ENCODE measurements at places on chromosomes 4 and X.
A peak's percentile ranks its signal among the peaks of the same experiment; 100 is the strongest.

DNA sequence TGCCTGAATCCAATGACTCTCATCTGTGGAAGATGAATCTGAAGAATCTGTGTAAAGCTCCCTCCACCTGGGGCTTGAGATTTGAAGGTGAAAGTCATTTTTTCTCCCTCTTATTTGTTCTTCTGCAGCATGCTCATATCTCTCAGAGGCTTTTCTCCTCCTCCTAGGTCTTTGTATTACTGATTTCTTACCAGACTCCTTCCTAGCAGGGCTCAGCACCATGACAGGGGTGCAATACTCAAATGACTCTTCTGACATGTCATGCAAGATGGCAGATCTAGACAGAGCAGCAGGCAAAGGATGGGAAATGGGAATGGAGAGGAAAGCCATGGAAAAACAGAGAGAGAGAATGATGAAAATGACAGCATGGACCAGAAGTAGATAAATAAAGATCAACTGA, 118.3 kb downstream of the TMA16 start:
- no peaks in the 10 kb centered on the region for H3K4me1 ChIP-seq
- no peak for DNase-seq
- H3K27me3 ChIP-seq = no peaks in the 10 kb centered on the region
- no peak overlapping the region for H3K27ac ChIP-seq

- H3K27ac ChIP-seq = no peak overlapping the region
- no peak overlapping the region for H3K4me3 ChIP-seq
- peaks cover 20% of the 10 kb centered on the region for H3K36me3 ChIP-seq
- DNase-seq = no peak
- no peaks in the 10 kb centered on the region for H3K4me1 ChIP-seq
These were observed 28.7 kb downstream of the SLC4A4 start for GRCh38 chr4:71367546-71367945.

- H3K36me3 ChIP-seq = no peaks in the 10 kb centered on the region
- H3K27me3 ChIP-seq = no peaks in the 10 kb centered on the region
- DNase-seq = peak; percentile 2
- no peak overlapping the region for H3K4me3 ChIP-seq
- H3K27ac ChIP-seq = no peak overlapping the region
These were observed 547.8 kb upstream of the PCDH7 start for GRCh38 chr4:30172416-30172815.

- no peaks in the 10 kb centered on the region for H3K27me3 ChIP-seq
- no peak for DNase-seq
- peaks cover 11% of the 10 kb centered on the region for H3K4me1 ChIP-seq
These were observed 96.6 kb upstream of the OTUD4 start for GRCh38 chr4:145277011-145277410.

GRCh38 chr4:76758996-76759395, 138.9 kb downstream of the SOWAHB start:
- no peaks in the 10 kb centered on the region for H3K27me3 ChIP-seq
- H3K36me3 ChIP-seq = peaks cover 36% of the 10 kb centered on the region
- no peak overlapping the region for H3K4me3 ChIP-seq
- peaks cover 41% of the 10 kb centered on the region for H3K4me1 ChIP-seq
- no peak overlapping the region for H3K27ac ChIP-seq

GRCh38 chrX:148938348-148938747, 437.9 kb downstream of the AFF2 start:
- H3K27ac ChIP-seq = no peak overlapping the region
- H3K36me3 ChIP-seq = no peaks in the 10 kb centered on the region
- DNase-seq = no peak
- H3K4me1 ChIP-seq = no peaks in the 10 kb centered on the region

DNA sequence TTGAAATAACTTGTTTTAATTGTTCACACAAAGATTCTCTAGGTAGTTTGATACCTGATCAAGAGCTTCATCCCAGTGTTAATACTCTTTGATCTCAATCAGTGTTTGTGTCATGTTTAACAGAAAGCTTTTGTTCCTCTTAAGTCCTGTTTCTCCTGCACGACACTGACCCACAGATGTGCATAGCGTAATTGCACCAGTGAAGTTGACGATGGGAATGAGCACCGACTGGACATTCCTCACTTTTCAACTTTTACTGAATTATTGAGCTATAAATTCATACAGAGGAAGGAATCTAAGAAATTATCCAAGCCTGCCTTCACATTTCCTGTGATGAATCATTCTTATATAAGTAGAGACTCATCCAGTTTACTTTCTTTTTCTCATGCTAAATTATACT, 878.7 kb upstream of the TENM3 start:
- H3K4me3 ChIP-seq = no peak overlapping the region
- no peak overlapping the region for H3K27ac ChIP-seq
- DNase-seq = peak; percentile 3
- no peaks in the 10 kb centered on the region for H3K36me3 ChIP-seq

GRCh38 chr4:26049447-26049846, 135.4 kb downstream of the SMIM20 start:
- no peak for DNase-seq
- H3K4me3 ChIP-seq = no peak overlapping the region
- peaks cover 25% of the 10 kb centered on the region for H3K4me1 ChIP-seq
- no peaks in the 10 kb centered on the region for H3K36me3 ChIP-seq
- H3K27me3 ChIP-seq = no peaks in the 10 kb centered on the region

DNA sequence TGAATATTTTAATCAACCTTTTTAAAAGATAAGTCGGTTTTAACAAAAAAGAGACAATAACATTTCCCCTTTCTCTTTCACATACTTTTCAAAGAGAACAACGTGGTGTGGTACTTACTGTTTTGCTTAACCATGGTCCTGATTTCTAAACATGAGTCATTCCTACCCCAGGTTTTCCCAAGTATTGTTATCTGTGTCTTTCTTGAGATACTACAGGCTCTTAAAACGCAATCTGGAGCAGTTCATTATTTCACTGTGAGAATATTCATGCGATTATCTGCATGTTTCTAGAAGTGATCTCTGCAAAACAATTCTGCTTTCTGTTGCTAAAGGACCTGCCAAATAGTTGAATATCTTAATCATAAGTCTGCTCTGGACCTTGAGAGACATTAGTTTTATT, 127.3 kb downstream of the TENM3 start:
- no peaks in the 10 kb centered on the region for H3K4me1 ChIP-seq
- DNase-seq = peak; percentile 27
- no peaks in the 10 kb centered on the region for H3K27me3 ChIP-seq

- no peak overlapping the region for H3K4me3 ChIP-seq
- no peak overlapping the region for H3K27ac ChIP-seq
- no peaks in the 10 kb centered on the region for H3K27me3 ChIP-seq
These were observed 3.7 kb downstream of the NUP54 start for GRCh38 chr4:76144546-76144945.

DNA sequence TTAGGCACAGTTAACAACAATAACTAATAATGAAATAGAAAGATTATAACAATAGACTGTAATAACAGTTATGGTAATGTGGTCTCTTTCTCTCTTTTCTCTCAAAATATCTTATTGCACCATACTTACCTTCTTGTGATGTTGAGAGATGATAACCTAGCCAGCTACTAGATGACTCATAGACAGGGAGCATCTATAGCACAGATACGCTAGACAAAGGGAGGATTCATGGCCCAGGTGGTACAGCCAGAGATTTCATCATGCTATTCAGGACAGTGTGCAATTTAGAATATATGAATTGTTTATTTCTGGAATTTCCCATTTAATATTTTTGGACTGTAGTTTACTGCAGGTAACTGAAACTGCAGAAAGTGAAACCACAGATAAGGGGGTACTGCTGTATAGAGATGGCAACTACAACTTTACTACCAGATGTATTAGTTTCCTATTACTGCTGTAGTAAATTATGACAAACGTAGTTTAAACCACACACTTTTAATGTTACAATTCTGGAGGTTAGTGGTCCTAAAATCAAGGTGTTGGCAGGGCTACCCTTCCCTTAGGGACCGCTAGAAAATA, 41.8 kb upstream of the MAGED1 start:
- H3K4me1 ChIP-seq = no peaks in the 10 kb centered on the region
- no peaks in the 10 kb centered on the region for H3K27me3 ChIP-seq
- no peaks in the 10 kb centered on the region for H3K36me3 ChIP-seq
- DNase-seq = no peak

GRCh38 chrX:109813236-109813635, 80.2 kb upstream of the ACSL4 start:
- H3K36me3 ChIP-seq = no peaks in the 10 kb centered on the region
- no peaks in the 10 kb centered on the region for H3K4me1 ChIP-seq
- no peak for DNase-seq
- H3K4me3 ChIP-seq = no peak overlapping the region

DNA sequence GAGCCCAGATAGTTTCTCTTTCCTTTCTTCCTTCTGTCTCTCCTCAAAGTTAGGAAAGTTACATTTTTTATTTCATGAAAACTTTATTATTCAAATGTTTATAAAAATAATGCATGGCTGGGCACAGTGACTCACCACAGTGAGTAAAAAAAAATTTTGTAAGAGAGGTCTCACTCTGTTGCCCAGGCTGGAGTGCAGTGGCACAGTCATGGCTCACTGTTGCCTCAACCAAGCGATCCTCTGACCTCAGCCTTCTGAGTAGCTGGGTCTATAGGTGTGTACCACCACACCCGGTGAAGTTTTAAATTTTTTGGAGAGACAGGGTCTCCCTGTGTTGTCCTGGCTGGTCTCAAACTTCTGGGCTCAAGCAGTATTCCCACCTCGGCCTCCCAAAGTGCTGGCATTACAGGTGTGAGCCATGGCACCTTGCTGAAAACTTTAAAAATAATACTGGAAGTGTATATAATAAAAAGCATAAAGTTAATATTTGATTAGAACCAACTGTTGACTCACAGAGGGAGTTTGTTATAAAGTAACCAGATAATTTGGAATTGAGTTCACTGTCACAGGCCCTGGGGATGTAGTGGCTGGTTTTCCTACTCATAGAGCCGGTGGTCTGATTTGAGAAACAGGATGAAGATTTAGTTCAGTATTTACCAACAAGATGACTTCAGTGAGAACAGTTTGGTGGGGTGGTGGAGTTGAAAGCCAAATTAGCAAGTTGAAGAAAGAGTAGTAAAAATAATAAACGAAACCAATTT, 18.0 kb downstream of the CMC4 start:
- no peak overlapping the region for H3K27ac ChIP-seq
- H3K4me1 ChIP-seq = no peaks in the 10 kb centered on the region
- no peaks in the 10 kb centered on the region for H3K27me3 ChIP-seq
- H3K36me3 ChIP-seq = peaks cover 2% of the 10 kb centered on the region

DNA sequence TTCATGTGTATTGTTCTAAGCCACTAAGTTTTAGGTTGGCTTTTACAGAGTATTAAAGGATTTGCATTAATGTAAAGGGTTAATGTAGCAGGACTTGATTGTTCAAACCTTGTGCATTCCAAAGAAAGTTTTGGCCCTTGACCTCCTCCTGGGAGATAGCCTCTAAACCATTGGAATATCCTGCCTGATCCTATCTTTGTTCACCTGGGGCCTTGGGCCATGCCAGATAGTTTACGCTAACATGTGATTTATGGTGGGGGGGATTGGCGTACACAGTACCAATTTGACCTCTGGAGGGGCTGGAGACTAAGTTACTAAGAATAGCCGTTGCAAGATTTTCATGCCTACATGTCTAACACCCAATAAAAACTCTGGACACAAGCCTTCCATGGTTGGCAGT, 1002.7 kb upstream of the PABPC4L start:
- no peak overlapping the region for H3K4me3 ChIP-seq
- no peaks in the 10 kb centered on the region for H3K4me1 ChIP-seq
- H3K27me3 ChIP-seq = no peaks in the 10 kb centered on the region
- no peak for DNase-seq

GRCh38 chrX:18887177-18887824, 96.6 kb downstream of the PHKA2 start:
- peaks cover 11% of the 10 kb centered on the region for H3K4me1 ChIP-seq
- no peak overlapping the region for H3K4me3 ChIP-seq
- H3K27ac ChIP-seq = no peak overlapping the region
- H3K36me3 ChIP-seq = no peaks in the 10 kb centered on the region
- no peaks in the 10 kb centered on the region for H3K27me3 ChIP-seq

GRCh38 chr4:917992-918391, 14.1 kb downstream of the GAK start:
- no peak overlapping the region for H3K27ac ChIP-seq
- DNase-seq = no peak
- no peaks in the 10 kb centered on the region for H3K27me3 ChIP-seq

- no peaks in the 10 kb centered on the region for H3K36me3 ChIP-seq
- no peaks in the 10 kb centered on the region for H3K27me3 ChIP-seq
- H3K4me1 ChIP-seq = peaks cover 6% of the 10 kb centered on the region
- peak; percentile 10 for DNase-seq
These were observed 66.2 kb upstream of the FAM9A start for GRCh38 chrX:8867406-8867805.

- no peak overlapping the region for H3K4me3 ChIP-seq
- no peak for DNase-seq
- peaks cover 2% of the 10 kb centered on the region for H3K4me1 ChIP-seq
- H3K27me3 ChIP-seq = no peaks in the 10 kb centered on the region
- H3K36me3 ChIP-seq = no peaks in the 10 kb centered on the region
These were observed 30.6 kb downstream of the GUCY1B1 start for GRCh38 chr4:155789391-155789790.

GRCh38 chr4:991451-992296, 1.5 kb downstream of the SLC26A1 start:
- no peak for DNase-seq
- H3K27me3 ChIP-seq = peaks cover 4% of the 10 kb centered on the region
- H3K4me1 ChIP-seq = peaks cover 5% of the 10 kb centered on the region
- peaks cover 9% of the 10 kb centered on the region for H3K36me3 ChIP-seq
- H3K4me3 ChIP-seq = no peak overlapping the region

DNA sequence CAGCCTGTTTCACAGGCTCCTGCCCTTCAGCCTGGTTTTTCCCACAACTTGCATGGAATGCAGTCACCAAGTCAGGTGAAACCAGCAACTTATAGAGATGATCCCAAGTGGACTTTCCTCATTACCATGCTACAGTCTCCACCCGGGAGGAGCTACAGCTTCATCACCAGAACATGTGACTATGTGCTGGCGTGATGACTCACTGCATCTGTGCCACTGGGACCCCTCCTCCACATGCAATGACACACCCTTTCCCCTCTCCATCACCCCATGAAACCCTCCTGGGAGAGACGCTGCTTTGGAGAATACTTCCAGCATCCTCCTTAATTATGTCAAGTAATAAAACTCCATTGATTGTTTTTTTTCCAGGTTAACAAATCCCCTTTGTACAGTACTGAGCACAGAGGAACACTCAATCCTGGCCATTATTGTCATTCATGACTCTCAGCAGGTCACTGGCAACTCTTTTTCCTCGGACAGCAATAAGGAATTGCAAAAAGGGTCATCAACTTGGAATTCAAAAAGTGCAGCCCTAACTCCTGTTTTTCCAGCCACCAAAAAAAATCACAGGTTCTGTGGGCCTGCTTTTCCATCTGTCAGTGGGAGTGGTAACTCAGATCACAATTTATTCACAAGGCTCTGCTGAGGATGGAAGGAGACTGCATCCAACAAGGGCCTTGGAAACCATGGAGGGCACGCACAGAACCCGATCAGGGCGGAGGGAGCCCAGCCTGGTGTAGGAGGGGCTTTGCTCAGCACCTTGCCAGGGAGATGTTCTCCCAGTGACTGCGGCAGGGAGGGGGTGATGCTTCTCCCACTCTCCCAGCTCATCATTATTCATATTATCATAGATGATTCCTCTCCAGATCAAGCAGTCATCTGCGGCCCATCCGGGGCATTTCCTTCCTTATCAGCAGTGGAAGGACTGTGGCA, 17.4 kb downstream of the QDPR start:
- DNase-seq = peak; percentile 78
- H3K27ac ChIP-seq = no peak overlapping the region
- no peaks in the 10 kb centered on the region for H3K27me3 ChIP-seq
- H3K36me3 ChIP-seq = peaks cover 25% of the 10 kb centered on the region
- no peak overlapping the region for H3K4me3 ChIP-seq
